NCI-H2081 treated with DMSO at 0.1 percent for 48 hours (cell line): ENCODE measurements at places on chromosomes 6 and 20.

DNA sequence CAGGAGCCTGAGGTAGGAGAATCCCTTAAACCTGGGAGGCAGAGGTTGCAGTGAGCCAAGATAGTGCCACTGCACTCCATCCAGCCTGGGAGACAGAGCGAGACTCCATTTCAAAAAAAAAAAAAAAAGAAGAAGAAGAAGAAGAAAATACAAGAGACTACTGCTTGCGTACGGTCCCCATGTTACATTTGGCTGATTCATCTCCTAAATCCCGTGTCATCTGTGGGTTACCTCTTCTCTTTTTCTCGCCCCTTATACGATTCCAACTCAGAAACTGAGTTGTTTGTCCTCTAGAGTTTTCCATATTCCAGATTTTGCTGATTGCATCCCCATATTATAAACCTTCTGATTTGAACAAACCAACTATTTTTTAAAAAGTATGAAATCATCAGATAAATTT is 62.4 kb upstream of the NELFCD start:
- no peak for DNase-seq

DNA sequence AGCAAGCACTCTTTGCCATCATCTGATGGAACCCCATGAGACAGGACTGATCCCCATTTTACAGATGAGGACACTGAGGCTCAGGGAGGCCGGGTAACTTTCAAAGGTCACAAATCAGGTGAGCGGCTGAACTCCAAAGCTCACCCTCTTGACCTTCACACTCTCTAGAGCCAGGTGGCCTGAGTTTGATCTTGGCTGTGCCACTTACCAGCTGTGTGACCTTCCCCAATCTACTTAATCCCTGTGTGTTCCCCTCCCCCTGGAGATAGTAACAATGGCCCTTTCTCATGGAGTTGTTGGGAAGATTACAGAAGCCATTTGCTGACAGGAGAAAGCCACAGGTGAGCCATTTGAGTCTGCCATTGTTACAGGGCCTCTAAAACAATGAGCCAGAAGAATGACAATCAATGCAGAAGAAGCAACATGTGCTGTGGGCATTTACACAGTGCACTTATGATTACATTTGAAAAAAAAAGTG is 34.5 kb downstream of the BMP7 start:
- no peak for DNase-seq

DNA sequence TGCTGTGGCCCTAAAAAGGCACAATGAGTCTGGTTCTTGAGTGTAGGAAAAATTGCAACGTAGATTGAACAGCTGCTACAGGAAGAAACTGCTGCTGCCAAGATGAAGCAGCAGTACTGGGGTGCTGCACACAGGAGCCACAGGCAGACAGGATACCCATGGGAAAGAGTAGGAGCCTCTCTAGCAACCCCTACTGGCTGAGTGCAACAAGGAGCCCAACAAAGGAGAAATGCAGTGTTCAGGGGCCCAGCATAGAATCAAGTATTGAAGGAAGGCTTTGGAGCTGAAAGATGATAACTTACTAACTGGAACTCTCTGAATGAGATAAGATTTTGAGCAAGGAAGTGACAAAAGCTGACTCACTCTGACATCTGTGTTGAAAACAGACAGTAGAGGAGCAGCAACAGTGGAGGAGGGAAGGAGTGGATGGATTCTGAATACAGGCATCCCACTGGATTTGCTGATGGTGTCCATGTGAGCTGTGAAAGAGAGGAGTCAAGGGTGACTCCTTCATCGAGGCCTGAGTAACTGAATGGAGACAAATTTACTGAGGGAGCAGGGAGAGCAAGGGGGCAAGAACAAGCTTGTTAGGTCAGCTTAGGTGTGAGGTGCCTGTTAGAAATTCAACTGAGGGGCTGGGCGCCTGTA is 534.7 kb upstream of the JARID2 start:
- DNase-seq: no peak

- DNase-seq: no peak
Observed at GRCh38 chr20:36672991-36673390, 27.0 kb upstream of the SLA2 start.

DNA sequence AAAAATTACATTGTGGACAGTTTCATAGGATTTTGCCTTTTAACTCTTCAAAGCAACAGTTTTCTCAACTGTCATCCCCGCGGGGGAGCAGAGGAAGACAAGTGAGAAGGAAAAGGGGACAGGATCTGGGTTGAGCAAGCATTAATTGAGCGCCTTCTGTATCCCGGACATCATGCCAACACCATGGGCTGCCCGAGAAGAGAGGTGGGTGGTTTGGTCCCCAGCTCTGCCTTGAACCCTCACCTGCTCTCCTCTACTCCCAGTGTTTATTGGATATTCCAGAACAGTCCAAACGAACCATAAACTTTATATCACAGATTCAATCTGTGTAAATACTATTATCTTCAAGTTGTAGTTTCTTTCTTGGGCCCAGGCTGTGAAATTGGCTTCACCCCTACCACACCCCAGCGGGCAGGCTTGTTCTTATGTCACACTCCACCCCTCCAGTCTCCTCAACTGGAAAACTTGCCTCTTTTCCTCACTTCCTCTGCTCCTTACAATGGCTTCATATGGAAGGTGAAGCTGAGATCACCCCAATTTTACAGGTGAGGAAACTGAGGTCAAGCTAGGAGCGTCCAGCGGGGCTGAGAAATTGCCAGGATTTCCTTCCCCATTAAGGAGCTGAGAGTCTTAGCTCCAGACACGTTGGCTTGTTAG is 6.0 kb downstream of the PCK1 start:
- DNase-seq: no peak

DNA sequence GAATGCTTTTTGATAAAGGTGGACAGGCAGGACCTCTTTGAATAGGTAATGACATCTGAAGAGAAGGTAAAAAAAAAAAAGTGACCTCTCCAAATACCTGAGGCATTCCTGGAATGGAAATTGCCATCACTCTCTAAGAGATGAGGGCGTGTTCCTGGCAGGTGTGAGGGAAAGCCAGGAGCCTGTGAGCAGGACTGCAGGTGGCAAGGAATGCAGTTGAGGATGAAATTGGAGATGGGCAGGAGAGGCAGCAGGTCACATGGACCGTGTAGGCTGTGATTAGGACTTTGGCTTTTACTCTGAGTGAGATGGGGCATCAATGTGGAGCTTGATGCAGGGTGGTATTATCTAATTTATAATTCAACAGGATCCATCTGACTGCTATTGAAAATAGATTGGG is 227.4 kb downstream of the LRFN2 start:
- DNase-seq: no peak

- DNase-seq: no peak
Observed at GRCh38 chr6:967701-968100, 274.8 kb upstream of the EXOC2 start.

DNA sequence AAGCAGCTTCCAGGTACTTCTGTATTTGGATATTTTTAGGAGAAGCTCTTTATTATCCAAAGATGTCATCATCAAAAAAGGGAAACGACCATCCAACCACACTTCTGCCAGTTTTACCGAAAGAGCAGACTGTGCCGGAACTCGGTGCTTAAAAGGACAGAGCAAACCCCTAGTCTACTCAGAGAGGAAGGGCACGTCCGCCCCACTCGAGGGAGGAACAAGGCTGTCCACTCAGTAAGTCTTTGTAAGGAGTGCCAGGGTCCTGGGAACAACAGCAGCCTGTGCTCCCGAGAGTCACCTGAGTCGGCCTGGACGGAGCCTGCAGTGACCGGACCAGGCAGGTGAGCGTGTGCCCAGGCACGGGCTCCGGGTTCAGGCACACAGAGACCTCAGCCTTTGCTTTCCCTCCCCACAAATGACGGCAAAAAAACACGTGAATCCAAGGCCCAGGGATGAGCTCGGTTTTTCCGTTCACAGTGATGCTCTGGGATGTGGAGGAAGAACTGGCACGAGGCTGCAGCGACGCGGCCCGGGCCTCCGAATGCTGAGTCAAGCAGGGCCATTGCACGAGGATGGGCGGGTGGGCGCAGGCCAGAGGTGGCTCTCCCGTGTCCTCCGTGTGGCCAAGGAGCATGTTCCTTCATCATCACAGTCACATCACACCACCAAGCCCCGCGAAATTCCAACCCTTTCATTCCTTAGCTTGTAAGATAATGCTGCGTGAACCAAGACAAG is 17.4 kb upstream of the SLCO4A1 start:
- DNase-seq: no peak

DNA sequence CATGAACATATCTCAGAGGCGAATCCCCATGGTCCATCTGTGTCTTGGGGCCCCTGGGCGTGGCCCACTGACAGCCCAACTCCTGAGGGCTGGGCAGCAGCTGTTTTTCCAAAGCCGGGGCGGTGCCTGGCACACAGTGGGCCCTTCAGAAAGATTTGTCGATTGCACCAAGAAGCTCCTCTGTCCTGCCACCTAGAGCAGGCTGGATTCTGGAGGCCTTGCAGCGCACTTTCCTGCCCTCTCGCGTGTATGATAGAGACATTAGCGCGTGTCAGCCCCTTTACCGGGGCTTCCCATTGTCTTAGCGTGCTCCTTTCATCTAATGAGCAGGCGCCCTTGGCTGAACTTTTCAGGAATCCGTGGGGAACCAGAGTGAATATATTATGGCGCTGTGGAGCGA is 45.4 kb downstream of the CDH4 start:
- DNase-seq: no peak

GRCh38 chr6:158233214-158233795 is 65.2 kb downstream of the GTF2H5 start:
- no peak for DNase-seq

- no peak for DNase-seq
Observed at GRCh38 chr6:43912598-43913371, 142.8 kb downstream of the VEGFA start.

- DNase-seq: no peak
Observed at GRCh38 chr20:60403105-60403741, 445.0 kb downstream of the CDH26 start.
